ENCODE measurements at places on chromosomes 11 and 22. TPM values are rescaled to one million over a fixed set of nuclear protein-coding genes. Genes with fewer than 3 reads are reported as not detected.

FAM83F gene
- not detected for total RNA-seq

GRAMD4 gene
- 12.7 TPM for total RNA-seq

STIP1 gene
- 270 TPM for total RNA-seq

OR52E8 gene
- not detected for total RNA-seq

FGF4 gene
- not detected for total RNA-seq

BIK gene
- 1.5 TPM for total RNA-seq

ZFTA gene
- total RNA-seq = 6.3 TPM

NR1H3 gene
- total RNA-seq = 12.4 TPM

MUC2 gene
- total RNA-seq = 0.17 TPM

PTPRCAP gene
- total RNA-seq = 0.30 TPM

SAA4 gene
- total RNA-seq = not detected

POU2AF3 gene
- total RNA-seq = 0.94 TPM

SGSM1 gene
- 0.23 TPM for total RNA-seq

SERPING1 gene
- 0.42 TPM for total RNA-seq

C11orf87 gene
- 0.01 TPM for total RNA-seq

NLRP14 gene
- not detected for total RNA-seq

CTSC gene
- total RNA-seq = 67.0 TPM

CRYBB3 gene
- not detected for total RNA-seq

ZNF70 gene
- 1.2 TPM for total RNA-seq

FIBIN gene
- total RNA-seq = not detected

SAAL1 gene
- total RNA-seq = 40.8 TPM

MMP7 gene
- total RNA-seq = 27.4 TPM

MUC5B gene
- 3.7 TPM for total RNA-seq

HIPK3 gene
- 23.5 TPM for total RNA-seq

NUCB2 gene
- 31.5 TPM for total RNA-seq

MYEOV gene
- 109 TPM for total RNA-seq

IL10RA gene
- 0.07 TPM for total RNA-seq

OR51B2 gene
- not detected for total RNA-seq

CD44 gene
- total RNA-seq = 959 TPM

MYOD1 gene
- not detected for total RNA-seq

HPX gene
- 0.44 TPM for total RNA-seq

MIAT gene
- total RNA-seq = 0.39 TPM

ZNF202 gene
- 11.7 TPM for total RNA-seq

MB gene
- total RNA-seq = 11.2 TPM

PARVA gene
- 29.2 TPM for total RNA-seq

CFAP68 gene
- total RNA-seq = 33.1 TPM

HBG2 gene
- not detected for total RNA-seq

VPREB1 gene
- total RNA-seq = not detected

POU2AF2 gene
- not detected for total RNA-seq

MAPK11 gene
- 7.2 TPM for total RNA-seq

SLC16A8 gene
- total RNA-seq = not detected

KCNE3 gene
- not detected for total RNA-seq

DRD4 gene
- total RNA-seq = 0.43 TPM

CLP1 gene
- 29.5 TPM for total RNA-seq

BBOX1 gene
- not detected for total RNA-seq

OR10V1 gene
- total RNA-seq = not detected

HTR3A gene
- total RNA-seq = not detected

B4GALNT4 gene
- 21.3 TPM for total RNA-seq

MS4A14 gene
- not detected for total RNA-seq

CNIH2 gene
- total RNA-seq = 1.1 TPM

FAU gene
- 908 TPM for total RNA-seq

PRG2 gene
- not detected for total RNA-seq

BARX2 gene
- total RNA-seq = not detected

HEPHL1 gene
- total RNA-seq = not detected

CEND1 gene
- total RNA-seq = 1.1 TPM

HEPN1 gene
- not detected for total RNA-seq

PYGM gene
- 0.30 TPM for total RNA-seq

DEPDC7 gene
- 8.0 TPM for total RNA-seq

ZP1 gene
- 0.58 TPM for total RNA-seq

OR8H3 gene
- total RNA-seq = not detected
